Amniotic stem cell (primary cell): ENCODE measurements at places on chromosomes 16 and 17.

GRCh38 chr17:39781031-39781860 is 43.5 kb downstream of the GRB7 start:
- DNase-seq, result no peak

DNA sequence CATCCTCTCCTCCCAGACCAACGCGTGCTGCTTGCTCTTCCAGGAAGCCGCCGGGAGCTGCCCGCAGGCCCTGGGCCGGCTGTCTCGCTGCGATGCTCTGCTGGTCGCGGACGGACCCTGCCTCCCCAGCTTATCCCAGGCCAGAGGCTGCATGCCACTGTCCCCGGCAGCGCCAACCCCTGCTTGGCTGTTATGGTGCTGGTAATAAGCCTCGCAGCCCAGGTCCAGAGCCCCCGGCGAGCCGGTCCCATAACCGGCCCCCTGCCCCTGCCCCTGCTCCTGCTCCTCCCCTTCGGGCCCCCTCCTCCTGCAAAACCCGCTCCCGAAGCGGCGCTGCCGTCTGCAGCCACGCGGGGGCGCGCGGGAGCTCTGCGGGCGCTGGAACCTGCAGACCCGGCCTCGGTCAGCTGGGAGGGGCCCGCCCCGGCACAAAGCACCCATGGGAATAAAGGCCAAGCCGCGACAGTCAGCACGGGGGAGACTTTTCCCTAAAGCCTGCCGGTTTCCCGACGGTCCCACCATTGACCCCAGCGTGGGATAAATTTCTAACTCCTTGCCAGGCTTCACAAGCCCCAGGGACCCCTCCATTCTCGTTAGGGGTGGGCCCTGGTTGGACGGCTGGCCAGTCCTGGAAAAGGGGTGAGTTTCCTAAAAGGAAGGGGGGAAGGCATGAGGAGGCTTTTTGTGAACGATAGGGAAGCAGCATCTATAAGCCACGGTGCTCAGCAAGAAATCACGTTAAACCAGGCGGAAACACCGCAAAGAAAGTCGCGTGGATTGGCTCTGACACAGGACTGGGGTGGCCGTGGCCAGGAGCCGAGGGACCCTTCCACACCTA is 11.2 kb downstream of the ENPP7 start:
- DNase-seq, result no peak

- no peak for DNase-seq
Measured at GRCh38 chr16:29909391-29909790, 9.1 kb downstream of the ASPHD1 start.

DNA sequence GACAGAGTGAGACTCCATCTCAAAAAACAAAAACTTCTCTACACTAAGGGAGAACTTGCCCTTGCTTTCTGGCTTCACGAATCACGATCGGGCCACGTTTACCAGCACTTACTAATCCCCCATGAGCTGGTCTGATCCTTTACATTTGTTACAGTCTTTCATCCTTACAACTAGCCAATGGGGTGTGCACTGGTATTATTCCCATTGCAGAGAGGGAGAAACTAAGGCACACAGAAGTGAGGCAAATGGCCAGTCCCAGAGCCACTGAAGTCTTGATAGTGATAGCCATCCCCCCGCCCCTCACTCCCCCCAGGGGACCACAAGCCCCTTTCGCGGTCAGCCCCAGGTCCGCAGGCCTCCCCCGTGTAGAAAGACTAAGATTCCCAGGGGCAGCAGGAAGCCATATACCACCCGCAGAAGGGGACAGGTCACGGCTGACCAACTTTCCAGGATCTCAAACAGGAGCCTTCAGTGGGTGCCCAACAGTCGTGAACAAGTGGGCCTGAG is 868 bp downstream of the NATD1 start:
- DNase-seq, result no peak

- DNase-seq, result no peak
Measured at GRCh38 chr16:52740766-52741165, 193.8 kb upstream of the TOX3 start.

GRCh38 chr16:535446-536405 is 8.2 kb downstream of the CAPN15 start:
- peak; percentile 13 for DNase-seq

- DNase-seq, result no peak
Measured at GRCh38 chr16:86567701-86568581, 1.3 kb downstream of the FOXC2 start.

- DNase-seq, result no peak
Measured at GRCh38 chr16:28555561-28555960, 1.8 kb downstream of the SGF29 start.

DNA sequence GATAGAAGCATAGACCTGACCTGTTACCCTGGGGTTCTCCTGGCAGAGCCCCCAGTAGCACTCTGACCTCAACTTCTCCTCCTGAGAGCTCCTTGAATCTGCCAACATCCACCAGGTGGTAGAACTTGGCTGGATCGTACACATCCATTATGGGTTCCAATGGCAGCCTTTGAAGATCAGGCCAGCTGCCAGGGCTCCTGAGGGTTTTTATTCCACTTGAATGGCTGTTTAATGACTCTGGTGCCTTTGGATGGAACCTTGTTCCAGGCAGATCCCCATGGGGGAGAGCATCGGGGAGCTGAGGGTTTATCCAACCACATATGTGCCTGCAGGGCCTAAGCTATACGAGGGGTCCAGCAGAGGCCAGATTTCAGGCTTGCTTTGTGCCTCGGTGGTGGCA is 47.1 kb upstream of the CLEC19A start:
- DNase-seq, result no peak

GRCh38 chr17:15451680-15452079 is 15.7 kb downstream of the CDRT4 start:
- DNase-seq, result peak; percentile 16

DNA sequence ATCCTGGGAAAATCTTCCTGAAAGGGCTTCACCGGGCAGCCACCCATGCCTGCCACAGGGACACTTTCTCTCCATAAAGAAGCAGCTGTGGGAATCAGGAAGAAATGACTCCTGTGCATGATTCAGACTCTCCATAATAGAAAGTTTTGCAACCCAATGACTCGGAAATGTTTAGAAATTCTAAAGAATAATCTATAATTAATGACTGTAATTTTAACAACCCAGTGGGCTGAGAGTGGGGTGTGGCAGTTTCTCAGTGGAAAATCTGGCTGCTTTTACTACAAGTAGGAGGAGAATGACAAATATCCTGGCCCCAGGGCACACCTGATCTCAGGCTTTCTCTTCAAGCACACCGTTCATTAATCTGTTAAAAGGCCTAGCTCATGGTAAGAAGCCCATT is 25.7 kb downstream of the IRF8 start:
- no peak for DNase-seq

DNA sequence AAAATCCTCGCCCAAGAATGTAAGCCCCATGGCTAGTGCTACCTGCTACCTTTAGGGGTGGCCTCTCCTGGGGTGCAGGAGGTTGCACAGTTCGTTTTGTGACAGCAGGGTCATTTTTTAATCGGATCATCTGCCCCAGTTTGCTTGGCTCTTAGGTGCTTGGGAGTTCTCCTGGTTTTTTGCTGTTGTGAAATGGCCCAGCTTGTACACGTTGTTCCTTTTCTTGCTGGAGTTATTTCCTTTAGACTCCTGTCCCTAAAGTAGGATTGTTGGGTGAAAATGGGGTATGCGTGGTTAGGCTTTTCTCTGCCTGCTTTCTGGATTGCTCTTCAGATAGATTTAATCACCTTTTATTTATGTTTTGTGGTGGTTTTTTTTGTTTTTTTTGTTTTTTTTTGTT is 25.8 kb downstream of the ABCC1 start:
- DNase-seq, result no peak

- DNase-seq, result no peak
Measured at GRCh38 chr16:2955438-2955778, 8.7 kb upstream of the KREMEN2 start.

DNA sequence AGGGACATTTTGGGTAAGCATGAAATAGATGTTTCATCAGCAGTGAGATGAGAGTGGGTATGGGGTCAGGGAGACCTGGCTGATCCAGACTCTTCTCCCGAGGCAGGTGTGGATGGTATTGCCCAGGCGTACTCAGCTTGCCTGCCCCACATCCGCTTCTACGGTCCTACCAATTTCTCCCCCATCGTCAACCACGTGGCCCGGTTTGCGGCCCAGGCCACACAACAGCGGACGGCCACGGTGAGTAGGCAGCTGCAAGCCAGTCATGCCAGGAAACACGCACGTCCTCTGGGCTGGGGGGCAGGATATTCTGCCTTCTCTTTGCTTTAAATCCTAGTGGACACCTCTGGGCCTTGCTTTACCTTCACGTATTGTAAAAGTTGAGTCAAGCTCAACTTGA is 44.7 kb downstream of the CPNE2 start:
- DNase-seq, result no peak

GRCh38 chr17:77863814-77864161 is 94.7 kb upstream of the TNRC6C start:
- DNase-seq, result no peak

GRCh38 chr17:55763856-55764255 is 13.0 kb downstream of the PCTP start:
- DNase-seq, result no peak

DNA sequence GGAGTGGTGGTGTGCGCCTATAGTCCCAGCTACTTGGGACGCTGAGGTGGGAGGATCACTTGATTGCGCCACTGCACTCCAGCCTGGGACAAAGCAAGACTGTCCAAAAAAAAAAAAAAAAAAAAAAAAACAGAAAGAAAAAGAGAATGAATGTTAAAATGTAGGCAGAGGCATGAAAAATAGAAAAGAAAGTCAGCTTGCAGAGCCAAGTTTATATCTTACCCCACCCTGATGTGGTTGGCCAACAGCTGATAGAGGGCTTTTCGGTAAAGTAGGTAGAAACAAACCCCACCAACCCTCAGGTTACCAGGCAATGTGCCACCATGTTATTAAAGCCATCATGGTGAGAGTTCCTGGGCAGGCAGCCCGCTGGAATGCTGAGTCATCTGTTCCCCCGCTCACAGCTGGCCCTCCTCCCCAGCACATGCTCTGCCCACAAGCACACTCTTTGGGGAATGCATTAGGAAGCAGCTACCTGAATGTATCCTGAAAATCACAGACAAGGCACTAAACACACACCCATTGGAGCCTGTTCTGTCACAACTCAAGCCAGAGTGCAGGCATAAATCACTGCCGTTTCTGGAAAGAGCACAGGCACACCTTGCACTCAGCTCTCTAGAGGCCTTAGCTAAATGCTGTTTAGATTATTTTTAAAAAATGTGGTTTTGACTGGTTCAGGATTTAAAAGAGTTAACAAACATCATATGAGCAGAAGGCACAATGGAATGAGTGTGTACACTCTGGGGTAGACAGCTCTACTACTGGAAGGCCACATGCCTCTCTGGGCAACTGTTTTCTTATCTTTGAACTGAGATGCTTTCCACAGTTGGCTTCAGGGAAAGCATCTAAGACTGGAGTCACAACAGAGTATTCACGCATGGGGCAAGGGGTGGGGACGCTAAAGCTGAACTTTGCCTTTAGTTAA is 128.5 kb downstream of the PARN start:
- DNase-seq, result peak; percentile 58

GRCh38 chr17:5864741-5865657 is 205.2 kb upstream of the WSCD1 start:
- DNase-seq, result no peak

- DNase-seq, result no peak
Measured at GRCh38 chr17:61384692-61385576, 14.7 kb upstream of the TBX2 start.

GRCh38 chr17:49887086-49887743 is 39.3 kb upstream of the TAC4 start:
- no peak for DNase-seq

GRCh38 chr17:11269210-11269609 is 28.2 kb downstream of the SHISA6 start:
- DNase-seq, result no peak

DNA sequence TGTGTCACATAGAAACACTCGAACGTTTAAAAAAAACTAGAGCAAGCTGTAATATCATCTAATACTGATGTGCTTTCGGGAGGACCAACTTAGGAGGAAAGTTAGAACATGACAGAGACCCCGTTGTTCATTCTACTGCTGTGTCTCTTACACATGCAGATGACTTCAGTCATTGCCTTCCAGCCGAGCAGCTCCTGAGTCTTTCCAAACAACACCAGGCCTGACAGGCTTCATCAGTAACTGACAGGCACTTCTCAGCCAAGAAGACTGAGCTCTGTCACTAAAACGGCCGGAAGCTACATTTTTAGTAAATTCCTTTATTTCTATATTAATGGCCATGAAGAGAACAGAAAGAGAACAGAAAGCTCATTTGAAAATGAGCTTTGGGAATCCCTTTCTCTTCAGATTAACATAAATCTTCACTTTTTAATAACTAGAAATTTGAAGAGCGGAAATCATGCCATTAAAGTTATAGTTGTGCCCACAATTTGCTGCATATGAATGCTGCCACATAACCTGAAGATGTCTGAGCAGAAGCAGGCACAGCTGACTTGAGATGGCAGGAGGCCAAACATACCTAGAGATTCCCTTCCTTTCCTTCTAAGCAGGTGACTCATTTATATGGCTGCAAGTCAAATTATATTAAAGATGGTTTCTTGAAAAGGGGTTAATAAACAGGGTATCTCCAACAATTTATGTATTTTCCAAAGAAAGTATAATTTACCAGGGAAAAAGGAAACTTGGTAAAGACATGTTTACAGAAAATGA is 148.9 kb downstream of the ITFG1 start:
- DNase-seq, result no peak

GRCh38 chr16:77472262-77472661 is 37.4 kb upstream of the ADAMTS18 start:
- no peak for DNase-seq

GRCh38 chr16:88077328-88078108 is 126.3 kb downstream of the BANP start:
- DNase-seq, result no peak

DNA sequence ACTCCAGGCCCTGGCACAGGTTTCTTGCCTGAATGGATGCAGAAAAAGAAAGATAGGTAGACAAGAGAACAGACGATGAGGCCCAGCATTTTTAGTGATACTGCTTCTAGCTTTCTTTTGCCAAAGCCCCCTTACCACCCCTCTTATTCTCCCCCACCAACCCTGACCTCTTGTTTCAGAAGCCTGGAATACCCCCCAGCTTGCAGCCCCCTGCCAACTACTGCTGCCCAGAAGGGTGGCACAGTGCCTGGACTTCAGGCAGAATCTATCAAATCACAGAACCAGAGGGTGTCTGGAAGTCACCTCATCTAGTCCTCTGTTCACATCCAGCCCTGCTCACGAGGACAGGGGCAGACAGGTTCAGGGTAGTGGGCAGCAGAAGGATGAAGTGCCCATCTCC is 35.6 kb downstream of the NEUROD2 start:
- no peak for DNase-seq

DNA sequence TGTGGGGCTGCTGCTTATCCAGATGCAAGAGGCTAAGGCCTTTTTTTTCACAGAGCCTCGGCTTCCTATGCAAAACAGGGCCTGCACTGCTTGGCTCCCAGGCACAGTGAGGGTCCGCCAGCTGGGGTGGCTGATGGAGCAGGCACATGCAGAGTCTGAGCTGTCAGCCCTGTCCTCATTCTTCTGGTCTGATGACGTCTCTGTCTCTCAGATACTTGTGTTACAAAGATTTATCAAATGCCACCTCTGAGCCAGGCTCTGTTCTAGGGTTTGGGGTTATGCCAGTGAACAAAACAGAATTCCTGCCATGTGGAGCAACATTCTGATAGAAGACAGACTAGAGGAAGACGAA is 4.8 kb downstream of the RNF40 start:
- DNase-seq, result no peak

- no peak for DNase-seq
Measured at GRCh38 chr17:66450852-66451158, 148.4 kb downstream of the PRKCA start.
